ENCODE measurements at places on chromosomes 5 and 9.

DNA sequence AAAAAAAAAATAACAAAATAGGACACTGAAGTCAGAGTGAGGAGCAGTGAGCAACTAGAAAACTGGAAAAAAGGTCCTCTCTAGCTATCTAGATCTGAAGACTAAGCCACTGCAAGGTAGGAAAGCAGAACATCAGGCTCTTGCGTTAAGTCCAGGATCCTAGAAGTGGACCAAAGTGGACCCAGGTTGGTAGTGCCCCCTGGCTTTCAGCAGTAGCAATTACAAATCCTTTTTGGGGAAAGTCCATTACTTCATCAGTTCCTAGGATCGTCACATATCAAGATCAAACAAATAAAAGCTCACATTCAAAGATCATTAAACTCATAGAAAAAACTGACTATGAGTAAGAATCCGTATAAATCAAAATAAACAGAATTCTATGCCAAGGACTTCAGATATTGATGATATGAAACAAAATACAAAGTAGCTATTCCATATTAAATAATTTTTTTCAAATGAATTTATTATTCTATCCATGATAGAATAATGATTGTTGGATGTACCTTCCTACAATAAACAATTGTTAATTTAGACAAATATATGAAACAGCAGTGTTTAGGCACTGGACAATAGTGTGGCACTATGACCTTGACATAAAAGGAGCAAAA is 6.5 kb upstream of the RICTOR start:
- DNase-seq: peak; percentile 53

DNA sequence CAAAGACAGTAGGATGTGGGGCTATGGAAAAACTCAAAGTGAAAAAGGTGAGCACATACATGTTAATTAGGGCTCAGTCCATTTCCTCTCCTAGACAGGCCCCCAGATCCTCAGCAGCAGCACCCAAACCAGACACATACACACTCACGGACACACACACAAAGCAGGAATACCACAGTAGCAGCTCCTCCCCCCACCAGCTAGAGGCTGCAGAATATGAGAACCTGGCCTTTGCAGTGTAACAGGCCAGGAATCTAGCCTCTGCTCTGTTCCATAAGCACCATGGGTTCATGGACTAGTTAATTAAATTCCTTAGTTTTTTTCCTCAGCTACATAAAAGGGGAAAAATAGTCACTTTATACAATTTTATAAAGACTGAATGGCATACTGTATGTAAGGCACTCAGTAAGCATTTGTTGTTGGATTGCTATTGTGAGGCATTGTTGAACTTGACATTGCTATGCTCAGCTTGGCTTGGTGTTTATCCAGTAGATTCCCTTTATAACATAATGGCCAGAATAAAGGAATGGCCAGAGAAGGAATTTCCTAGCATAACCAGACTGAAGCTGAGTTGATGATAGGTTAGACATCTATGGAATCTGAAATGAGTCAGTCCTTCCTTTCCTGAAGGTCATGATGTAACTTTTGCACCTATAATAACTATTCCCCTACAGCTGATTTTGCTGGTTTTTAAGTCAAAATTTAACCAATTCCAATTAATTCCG is 186.8 kb downstream of the SEMA5A start:
- DNase-seq: no peak

DNA sequence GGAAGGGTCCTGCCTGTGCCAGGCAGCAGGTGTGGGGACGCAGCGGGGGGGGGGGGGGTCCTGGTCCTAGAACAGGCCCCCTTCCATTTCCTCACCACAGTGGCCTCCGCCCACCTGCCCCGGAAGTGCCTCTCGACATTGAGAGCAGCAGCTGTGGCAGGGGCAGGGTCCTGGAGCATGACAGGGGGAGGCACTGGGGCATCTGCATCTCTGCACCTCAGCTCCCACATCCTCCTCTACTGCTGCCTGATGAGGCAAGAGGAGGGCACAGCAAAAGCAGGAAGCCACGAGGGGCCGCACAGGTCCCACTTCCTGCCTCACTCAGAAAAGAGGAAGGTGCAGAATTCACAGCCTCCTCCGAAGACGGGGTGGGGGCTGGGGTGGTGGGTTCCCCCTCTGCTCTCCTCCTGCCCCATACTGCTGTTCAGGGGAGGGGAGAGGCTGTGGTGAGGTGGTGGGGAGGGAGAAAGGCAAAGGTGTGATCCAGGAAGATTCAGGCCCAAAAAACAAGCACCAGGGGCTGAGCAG is 14.8 kb downstream of the AKNA start:
- DNase-seq: no peak

- DNase-seq: no peak
These were observed 502.4 kb downstream of the CDH10 start for GRCh38 chr5:24142341-24142740.

DNA sequence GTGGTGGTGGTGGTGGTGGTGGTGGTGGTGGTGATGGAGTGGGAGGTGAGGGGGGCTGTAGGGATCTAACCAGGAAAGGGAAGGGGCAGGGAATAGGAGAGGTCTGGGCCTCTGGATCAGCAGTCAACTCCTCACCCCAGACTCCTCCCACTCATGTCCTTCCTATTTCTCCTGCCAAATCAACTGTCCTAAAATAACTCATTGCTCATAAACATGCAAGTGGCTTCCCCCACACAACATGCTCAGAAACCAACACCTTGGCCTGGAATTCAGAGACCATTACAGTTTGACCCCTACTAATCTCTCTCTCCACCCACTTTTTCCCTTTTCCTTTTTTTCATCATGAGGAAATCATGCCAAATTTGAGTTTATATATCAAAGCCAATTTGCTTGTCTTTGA is 8.4 kb upstream of the FSD1L start:
- DNase-seq: no peak

DNA sequence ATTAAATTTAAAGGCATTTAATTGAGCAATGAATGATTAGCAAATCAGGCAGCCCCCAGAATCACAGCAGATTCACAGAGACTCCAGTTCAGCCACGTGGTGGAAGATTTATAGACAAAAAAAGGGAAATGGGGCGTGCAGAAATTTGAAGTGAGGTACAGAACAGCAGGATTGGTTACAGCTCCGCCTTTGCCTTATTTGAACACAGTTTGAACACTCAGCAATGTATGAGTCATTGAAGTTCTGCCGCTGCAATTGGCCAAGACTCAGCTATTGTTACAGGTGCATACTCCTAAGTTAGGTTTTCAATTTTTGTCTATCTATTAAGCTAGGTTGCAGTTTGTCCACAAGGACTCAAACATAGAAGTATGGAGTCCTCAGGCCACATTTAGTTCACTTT is 157.7 kb upstream of the SLC12A2 start:
- no peak for DNase-seq

DNA sequence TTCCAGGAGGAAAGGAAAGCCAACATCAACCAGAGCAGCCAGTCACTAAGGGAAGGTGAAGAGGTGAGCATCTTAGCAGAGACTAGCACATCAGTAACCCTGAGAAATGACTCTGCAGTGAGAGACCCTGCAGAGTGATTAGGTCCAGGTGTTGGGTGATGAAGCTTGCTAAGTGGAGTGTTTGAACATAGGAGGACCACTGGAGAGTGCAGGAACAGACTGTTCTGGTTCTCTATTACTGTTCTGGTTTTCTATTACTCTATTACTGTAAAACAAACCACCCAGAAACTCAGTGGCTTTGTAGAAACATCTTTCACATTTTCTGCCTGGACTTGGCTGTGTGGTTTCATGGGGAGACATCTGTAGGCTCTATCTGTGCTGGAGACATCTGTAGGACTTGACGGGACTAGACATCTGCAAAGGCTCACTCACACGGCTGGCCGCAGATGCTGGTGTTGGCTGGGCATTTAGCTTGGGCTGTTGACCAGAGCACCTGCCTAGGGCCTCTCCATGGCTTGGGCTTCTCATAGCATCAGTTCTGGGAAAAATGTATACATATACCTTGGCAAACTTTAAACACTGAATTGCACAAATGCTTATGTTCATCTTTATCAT is 33.4 kb upstream of the SPATA31E1 start:
- DNase-seq: no peak

DNA sequence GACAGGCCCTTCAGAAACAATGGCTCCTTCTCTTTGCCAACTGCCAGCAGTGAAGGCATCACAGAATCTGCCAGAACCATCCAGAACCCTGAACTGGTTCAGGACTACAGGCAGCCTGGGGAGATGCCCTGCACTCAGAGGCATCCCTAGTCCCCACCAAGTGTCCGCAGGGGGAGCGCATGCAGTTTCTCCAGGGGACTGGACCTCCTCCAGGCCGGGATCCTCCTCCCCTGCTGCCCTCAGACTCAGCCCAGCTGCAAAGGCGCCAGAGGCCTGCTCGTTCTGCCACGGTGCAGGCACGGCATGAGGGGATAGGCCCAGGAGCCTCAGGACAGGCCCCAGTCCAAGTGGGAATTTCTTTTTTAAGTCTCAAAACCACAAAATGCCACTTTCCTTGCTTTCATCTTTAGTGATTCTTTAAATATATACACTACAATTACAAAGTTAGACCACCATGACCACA is 72.0 kb downstream of the SEMA4D start:
- no peak for DNase-seq

All from HuH-7.5 (cell line).